CD4-positive, alpha-beta T cell treated with Interleukin-12 subunit alpha and Interleukin-12 subunit beta, for 1 hour (primary cell): ENCODE measurements at places on chromosomes 13 and 19.

- DNase-seq: no peak
These were observed 12.6 kb upstream of the SMG9 start for GRCh38 chr19:43767316-43767715.

DNA sequence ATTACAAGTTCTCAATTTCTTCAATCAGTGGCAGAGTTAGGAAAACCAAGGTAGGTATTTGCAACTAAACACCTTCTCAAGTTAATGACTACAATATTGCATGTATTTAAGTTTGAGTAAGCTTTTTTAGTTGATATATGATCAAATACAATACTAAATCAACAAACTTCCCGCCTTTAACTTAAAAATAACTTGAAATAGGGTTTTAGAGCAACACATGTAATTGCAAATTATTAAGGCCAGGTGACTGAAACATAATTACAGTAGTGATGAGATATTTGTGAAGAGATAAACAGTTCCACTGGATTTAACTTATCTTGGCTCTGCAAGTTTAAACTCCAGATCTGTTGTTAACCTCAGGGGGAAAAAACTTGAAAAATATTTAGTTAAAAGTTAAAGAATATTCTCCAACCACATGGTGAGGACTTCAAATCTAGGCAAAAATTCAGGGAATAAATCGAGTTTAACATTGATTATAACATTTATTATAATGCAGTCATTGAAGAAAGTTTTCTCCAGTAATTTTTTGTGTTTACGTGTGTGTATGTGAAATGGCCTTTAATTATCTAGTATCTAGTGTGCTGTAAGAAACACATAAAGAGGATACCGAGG lies 3.6 kb downstream of the DACH1 start:
- no peak for DNase-seq

DNA sequence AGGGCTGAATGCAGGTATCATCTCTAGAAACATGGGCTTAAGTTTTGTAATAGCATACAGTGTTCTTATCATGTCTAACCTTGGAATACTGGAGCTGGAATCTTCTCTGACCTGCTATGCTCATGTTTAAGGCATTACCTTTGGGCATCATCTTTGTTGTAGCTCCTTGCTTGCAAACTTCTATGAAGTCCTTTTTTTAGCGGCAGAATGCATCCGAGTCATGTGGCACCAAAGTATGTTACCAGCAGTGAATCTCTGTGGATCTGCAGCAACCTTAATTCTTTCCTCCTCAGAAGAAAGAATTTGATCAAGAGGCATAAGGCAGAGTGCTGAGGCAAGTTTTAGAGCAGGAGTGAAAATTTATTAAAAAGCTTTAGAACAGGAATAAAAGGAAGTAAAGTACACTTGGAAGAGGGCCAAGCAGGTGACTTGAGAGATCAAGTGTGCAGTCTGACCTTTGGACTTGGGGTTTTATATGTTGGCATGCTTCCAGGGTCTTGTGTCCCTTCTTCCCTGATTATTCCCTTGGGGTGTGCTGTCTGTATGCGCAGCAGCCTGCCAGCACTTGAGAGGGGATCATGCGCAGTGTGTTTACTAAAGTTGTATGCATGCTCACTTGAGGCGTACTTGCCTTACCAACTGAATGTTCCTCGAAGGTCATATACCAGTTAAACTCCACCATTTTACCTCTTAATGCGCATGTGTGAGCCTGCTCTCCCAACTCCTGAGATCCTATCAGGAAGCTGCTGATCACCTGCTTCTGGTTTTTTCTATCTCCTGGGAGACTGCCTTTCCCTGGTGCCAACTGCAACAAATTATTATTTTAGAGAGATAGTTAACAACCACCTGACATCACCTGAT lies 115.5 kb downstream of the LACC1 start:
- no peak for DNase-seq

- no peak for DNase-seq
These were observed 421.0 kb upstream of the TSHZ3 start for GRCh38 chr19:31770223-31770622.

DNA sequence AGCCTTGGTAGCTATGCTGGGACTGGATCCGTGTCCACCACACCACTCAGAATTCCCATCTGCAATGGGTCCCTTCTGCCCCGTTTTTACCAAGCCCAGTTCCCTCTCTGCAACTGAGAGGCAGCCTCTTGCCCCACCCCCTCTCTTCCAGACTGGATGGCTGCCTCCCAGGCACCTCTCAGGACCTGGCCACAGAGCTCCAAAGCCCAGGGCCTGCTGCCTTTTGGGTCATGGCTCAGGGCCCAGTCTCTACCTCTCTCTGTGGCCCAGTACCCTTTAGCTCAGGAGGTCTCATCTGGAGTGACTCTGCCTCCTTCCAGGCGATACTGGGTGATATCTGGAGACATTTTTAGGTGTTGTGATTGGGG lies 10.3 kb upstream of the ZBTB7A start:
- DNase-seq: no peak

- DNase-seq: no peak
These were observed at the start of gene SGCG for GRCh38 chr13:23180711-23181110. Gene SGCG (plus strand): TSS chr13:23180979. CDS start chr13:23203695, 22,716 bp downstream.

- no peak for DNase-seq
These were observed 6.2 kb upstream of the ZNF497 start for GRCh38 chr19:58368561-58369360.

DNA sequence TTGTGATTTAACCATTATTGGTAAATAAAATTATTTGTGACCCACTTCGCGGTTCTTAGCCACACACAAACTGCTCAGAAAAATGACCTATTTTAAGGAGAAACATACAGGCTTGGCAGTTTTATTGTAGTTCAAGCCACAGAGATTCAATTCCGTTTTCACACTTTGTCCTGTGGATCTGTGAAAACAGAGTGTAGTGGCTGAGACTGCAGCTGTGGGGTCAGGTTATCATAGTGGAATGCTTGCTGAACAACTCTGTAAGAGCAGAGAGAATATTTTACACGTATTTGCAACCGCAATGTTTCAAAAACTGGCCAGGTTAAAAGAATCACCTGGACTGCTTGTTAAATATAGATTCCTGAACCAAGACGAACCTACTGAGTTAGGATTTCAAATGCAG lies 292.5 kb downstream of the GPC5 start:
- no peak for DNase-seq

DNA sequence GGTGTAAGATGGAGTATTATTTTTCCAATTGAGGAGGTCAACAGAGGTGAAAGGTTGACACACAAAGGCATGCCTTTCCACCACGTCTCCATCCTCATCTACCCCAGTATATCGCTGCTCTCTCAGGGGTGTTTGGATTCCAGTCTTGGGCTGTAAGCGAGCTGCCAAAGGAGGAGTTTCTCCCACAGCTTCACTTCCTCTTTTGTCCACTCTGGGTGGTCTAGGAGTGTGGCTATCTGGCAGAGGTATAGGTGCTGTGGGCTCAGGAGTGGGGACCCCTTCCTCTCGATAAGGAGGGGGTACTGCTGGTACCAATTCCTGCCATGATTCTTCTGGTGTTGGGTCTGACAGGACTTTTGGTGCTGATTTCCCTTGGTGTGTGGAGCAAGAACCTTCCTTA lies 39.4 kb downstream of the ZNF846 start:
- no peak for DNase-seq

DNA sequence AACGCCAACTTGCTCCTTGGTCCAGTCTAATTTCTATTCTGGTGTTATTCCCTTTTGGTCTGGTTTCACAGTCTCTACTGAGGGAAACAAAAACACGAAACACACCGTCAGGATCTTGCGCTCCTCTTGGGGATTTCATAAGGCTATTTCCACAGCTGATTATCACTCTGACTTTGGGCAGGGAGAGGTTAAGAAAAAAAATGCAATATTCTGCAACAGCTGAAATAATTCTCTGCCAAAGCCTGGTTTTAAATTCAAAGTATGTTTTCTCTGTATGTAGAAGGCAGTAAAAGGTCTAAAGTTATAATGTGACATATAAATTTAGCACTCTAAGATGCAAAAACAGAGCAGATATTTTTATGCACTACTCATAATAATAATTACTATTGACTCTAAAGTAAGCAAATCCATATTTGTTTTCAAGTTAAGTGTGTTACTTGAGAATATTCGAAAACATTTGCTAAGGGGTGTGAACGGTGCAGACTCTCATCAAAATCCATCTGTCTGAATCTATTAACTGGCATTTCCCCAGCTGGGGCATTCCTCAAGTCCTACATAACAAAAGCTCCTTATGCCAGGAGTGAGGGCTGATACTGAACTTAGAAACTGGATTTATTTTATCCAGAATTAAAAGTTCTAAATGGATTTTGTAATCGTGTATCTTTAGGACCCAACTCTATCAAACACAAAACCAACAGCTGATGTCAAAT lies 38.4 kb upstream of the STARD13 start:
- no peak for DNase-seq

GRCh38 chr13:99686157-99686572 lies 184.9 kb downstream of the TM9SF2 start:
- no peak for DNase-seq

GRCh38 chr13:24116131-24116530 lies 44.4 kb upstream of the SPATA13 start:
- DNase-seq: no peak

GRCh38 chr13:90568165-90568564 lies 779.3 kb upstream of the MIR17HG start:
- DNase-seq: no peak

DNA sequence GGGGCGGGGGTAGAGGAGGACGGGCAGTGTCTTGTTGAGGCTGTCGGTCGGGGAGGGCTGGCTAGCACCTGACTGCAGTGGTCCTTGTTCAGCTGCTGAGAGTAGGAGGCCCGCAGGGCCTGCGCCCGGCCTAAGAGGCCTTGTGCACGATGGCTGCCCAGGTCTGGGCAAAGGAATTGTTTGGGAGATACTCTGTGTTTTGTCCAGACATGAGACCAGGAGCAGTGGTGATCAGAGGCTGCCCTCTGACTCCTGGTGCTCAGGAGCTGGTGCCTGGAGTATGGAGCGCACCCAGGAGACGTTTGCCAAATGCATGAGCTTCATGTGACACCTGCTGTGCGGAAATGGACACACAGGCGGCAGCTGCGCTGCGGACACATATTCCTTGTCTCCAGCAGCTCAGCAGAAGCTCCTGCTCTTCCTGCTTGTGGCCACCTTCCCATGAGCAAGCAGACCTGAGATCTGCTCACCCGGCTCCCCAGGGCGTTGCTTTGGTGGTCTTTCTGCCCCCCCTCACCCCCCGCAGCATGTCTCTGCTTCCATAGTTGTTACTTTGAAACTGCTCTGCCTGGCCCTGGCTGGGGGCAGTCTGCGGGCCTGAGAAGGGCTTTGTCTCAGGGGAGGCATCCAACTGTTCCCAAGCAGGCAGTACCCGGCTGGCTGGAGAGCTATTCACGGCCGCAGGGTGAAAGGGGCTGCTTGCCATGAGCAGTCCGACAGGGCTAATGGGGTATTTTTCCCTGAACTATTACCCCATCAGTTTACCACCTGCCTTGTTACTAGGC lies 163.9 kb downstream of the TEX29 start:
- no peak for DNase-seq

DNA sequence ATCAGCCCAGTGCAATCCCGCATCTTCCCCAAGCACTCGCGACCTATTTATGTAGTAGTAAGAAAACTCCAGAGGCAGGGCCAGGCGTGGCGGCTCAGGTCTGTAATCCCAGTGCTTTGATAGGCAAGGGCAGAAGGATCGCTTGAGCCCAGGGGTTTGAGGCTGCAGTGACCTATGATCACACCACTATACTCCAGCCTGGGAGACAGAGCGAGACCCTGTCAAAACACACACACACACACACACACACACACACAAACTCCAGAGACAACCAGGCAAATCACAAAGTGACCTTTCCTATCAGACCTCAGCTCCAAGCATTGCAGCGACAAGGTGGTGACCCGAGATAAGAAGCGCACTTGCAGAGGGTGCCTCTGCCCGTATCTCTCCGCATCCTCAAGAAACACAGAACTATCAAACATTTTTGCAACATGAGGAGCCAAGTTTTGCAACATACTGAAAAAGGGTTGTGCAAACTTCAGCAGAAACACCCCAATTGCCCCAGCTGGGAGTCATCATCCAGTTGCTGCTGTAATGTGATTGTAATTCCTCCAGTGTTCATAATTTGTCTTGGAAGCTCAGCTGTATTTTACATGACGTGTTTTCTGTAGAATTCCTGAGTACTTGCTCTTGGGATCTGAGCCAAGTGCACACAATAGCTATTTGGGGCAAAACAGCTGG lies 8.7 kb upstream of the KLF2 start:
- no peak for DNase-seq

DNA sequence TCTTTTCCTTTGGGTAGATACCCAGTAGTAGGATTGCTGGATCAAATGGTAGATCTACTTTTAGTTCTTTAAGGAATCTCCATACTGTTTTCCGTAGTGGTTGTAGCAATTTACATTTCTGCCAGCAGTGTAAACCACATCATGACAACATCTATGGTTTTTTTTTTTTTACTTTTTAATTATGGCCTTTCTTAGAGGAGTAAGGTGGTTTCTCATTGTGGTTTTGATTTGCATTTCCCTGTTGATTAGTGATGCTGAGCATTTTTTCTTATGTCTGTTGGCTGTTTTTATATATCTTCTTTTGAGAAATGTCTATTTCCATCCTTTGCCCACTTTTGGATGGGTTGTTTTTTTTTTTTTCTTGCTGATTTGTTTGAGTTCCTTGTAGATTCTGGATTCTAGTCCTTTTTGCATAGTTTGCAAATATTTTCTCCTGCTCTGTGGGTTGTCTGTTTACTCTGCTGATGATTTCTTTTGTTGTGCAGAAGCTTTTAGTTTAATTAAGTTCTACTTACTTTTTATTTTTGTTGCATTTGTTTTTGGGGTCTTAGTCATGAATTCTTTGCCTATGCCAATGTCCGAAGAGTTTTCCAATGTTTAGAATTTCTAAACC lies 38.8 kb downstream of the TDRD3 start:
- no peak for DNase-seq

- no peak for DNase-seq
These were observed 22.8 kb upstream of the EMP3 start for GRCh38 chr19:48302600-48302959.

GRCh38 chr19:32580353-32580900 lies 563 bp upstream of the PDCD5 start:
- no peak for DNase-seq

- no peak for DNase-seq
These were observed 334.6 kb downstream of the MYO16 start for GRCh38 chr13:108963846-108964600.

- DNase-seq: no peak
These were observed 294.0 kb downstream of the RBM26 start for GRCh38 chr13:79112016-79112415.

DNA sequence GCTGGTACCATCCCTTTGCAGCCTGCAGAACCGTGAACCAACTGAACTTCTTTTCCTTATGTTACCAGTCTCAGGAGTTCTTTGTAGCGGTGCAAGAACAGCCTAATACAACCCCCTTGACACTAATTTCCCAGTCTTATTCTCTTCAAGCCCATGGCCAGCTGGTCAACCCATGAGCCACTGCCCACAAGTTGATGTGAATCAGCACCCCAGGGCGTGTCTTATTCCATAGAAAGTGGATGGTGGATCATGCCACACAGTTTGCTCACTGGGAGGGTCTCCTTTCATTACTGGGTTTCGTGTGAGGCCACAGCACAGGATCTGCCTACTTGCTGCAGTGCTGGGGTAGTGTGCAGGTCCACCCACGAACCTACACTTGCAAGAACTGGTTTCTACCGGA lies 27.0 kb downstream of the TEX29 start:
- no peak for DNase-seq

- DNase-seq: no peak
These were observed 10.8 kb upstream of the HSPH1 start for GRCh38 chr13:31172535-31172934.

GRCh38 chr13:75579529-75579928 lies 29.9 kb downstream of the UCHL3 start:
- no peak for DNase-seq
